ENCODE measurements at places on chromosomes 6 and 20. TPM values are rescaled to one million over a fixed set of nuclear protein-coding genes. Genes with fewer than 3 reads are reported as not detected.

- no peak for DNase-seq
These were observed 33.7 kb downstream of the CYP24A1 start for GRCh38 chr20:54140067-54140466.

GRCh38 chr6:53214172-53214571, 65.5 kb upstream of the GCM1 start:
- DNase-seq = no peak

- peak; percentile 15 for DNase-seq
These were observed 10.0 kb downstream of the HBS1L start for GRCh38 chr6:135044639-135045038.

GRCh38 chr6:163716690-163717089, 302.2 kb downstream of the QKI start:
- no peak for DNase-seq

DNA sequence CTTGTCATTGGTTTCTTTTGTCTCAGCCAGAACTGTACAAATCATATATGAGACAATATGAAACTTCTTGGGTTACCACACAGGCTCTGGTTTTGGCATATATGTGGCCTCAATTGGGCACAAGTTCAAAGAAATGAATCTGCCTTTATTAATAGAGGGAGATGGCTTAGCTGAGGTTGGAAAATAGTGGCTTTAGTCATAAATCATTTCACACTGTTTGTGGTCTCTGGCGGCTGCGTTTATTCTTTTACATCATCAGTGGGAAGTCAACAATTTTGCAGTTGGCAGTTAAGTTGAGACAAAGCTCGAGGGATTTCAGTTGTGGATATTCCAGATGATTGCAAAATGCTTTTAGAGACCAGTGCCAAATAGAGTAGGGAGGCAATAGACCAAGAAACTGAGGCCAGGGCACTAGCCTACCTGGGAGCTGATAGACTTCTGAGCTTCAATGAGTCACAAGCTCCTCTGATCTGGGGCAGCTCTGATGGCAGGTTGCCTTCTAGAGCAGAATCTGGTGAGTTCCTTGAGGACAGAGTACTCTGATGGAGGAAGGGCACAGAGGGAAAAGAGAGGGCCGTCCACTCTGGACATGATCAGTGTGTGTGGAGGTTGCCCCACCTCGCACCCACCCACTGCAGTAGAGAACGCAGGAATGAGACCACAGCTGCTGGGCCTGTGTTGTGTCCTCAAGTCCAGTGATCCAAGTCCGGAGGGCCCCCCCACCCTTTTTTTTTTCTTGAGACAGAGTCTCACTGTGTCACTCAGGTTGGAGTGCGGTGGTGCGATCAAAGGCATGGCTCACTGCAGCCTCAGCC, 73.5 kb downstream of the ARMC2 start:
- DNase-seq = no peak

DNA sequence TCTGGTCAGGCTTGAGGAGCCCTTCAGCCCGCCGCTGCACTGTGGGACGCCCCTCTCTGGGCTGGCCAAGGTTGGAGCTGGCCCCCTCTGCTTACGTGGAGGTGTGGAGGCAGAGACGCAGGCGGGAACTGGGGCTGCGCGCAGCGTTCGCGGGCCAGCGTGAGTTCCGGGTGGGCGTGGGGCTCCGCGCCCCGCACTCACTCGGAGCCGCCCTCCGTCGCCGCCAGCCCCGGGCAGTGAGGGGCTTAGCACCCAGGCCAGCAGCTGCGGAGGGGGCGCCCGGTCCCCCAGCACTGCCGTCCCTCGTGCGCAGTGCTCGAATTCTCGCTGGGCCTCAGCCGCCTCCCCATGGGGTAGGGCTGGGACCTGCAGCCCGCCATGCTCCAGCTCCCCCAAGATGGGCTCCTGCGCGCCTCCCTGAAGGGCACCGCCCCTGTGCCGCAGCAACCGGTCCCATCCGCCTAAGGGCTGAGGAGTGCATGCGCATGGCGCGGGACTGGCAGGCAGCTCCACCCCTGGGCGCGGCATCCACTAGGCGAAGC, 695.9 kb downstream of the EPHA7 start:
- DNase-seq = no peak

DNA sequence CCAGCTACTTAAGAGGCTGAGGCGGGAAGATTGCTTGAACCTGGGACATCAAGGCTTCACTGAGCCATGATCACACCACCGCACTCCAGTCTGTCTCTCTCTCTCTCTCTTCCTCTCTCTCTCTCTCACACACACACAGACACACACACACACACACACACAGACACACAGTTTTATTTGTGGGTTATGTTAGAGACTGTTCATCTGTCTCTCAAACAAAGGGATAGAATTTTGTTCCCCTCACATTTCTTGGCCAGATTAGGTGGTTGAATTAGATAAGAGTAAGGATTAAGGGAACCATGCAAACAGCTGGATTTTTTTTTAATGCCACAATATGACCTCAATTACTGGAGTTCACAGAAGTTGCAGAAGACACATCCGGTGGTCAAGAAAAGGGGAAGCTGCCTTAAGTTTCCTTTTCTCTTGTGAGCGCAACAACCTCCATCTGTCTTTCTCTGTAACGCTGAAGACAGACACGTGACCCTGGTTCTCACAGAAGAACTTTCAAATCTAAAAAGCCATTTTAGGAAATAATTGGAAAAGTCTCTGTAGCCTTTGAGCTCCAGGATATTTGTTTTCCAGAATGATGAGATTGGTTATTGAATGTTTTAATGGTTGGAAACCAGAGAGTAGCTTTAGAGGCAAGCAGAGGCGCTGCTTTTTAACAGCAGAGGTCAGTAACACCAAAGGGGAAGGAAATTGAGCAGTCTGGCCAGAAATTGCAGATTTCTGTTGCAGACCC, 32.9 kb upstream of the LGSN start:
- peak; percentile 11 for DNase-seq

DNA sequence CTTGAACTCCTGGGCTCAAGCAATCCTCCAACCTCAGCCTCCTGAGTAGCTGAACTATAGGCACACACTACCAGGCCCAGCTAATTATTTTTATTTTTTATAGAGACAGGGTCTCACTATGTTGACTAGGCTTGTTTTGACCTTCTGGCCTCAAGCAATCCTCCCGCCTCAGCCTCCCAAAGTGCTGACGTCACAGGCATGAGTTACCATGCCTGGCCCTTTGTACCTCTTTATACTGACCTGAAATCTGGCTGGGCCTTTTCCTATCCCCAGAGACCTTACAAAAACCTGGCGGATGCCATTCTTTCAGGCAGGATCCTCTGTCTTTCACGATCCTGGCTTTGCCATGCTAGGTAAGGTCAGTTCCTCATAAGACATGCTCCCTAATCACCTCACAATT, 11.5 kb downstream of the WFDC3 start:
- no peak for DNase-seq

DNA sequence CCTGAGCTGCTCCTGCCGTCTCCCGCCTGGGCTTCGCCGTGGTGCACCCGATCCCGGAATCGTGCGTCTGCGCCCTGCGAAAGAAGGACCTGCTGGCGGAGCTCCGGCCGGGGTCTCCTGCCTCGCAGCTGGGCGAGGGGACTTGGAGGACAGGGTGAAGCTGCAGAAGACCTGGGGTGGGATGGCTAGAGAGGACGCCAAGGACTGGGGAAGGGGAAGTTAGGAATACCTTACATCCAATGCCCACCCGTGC, 150.2 kb downstream of the PRL start:
- no peak for DNase-seq

DNA sequence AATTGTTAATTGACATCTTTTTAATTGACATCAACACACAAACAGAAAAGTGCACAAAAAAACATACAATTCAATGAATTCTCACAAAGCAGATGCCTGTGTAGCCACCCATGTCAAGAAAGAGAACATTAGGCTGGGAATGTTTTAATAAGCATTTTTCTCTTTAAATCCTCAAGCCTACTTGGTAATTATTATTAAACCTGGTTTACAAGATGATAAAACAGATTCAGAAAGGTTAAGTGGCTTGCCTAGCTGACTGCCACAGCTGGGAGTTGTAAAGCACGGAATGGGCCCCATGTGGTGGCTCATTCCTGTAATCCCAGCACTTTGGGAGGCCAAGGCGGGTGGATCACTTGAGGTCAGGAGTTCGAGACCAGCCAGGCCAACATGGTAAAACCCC, 90.0 kb upstream of the AKAP12 start:
- DNase-seq = no peak

DNA sequence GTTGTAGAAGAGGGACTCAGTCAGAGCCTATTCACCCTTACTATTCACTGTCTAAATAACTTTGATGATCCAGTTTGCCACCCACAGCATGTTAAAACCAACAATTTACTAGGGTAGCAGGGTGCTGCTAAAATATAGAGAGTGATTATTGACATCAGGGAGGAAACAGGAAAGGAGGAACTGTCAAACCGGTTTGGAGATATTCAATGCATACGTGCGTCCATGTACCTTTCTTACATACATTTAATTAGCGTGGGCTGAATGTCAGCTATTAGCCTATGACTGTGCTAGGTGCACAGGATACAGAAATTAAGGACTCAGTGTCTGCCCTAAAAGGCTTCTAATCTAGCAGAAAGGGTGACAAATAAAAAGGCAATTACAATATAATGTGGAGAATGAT, 57.2 kb downstream of the IL20RA start:
- DNase-seq = no peak

DNA sequence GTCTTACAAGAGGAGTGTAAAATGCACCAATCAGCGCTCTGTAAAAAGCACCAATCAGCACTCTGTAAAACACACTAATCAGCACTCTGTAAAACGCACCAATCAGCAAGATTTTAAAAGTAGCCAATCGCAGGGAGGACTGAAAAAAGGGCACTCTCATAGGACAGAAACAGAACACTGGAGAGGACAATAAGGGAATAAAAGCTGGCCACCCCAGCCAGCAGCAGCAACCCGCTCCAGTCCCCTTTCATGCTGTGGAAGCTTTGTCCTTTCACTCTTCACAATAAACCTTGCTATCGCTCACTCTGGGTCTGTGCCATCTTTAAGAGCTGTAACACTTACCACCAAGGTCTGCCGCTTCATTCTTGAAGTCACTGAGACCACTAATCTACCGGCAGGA, 1.7 kb upstream of the AIG1 start:
- DNase-seq = peak; percentile 9

DNA sequence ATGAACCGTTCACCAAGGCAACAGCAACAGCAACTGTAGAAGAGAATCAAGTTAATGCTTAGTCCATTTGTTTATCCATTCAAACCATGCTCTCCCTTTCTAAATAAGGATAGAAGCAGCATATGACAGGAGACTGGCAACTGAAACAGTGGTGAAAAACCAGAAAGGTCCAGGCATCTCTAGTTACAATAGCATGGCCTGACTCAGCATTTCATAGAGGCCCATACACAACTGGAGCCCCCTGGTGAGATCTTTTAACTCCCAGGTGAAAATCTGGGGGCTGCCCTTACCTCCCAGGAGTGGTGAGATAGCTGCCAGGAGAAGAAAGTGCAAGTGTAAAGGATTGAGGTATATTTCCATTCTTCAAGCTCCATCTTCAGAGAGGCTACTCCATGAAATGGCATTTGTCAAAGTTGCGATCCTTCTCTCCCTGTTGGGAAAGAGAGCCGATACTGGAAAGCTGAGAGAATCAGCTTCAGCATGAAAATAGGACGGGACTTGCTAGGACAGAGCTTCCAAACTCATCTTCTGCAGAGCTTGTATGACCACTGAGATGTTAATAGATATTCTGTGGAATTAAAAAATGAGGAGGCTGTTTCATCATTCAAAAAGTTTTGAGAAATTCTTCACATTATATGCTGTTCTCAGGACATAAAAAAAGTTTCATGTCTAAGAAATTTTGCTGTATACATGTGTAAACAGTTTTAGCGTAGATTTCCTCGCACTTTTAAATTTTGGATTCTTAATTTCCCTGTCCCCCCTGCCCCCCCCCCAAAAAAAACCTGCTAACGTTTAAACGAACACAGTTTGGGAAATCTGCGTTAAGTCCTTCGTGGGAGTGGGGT, 10.9 kb upstream of the SLC2A12 start:
- DNase-seq = no peak

- DNase-seq = peak; percentile 43
These were observed 53.6 kb upstream of the SIRPA start for GRCh38 chr20:1841554-1842140.

- DNase-seq = no peak
These were observed 113.8 kb downstream of the SYCP2 start for GRCh38 chr20:59819496-59820203.

GRCh38 chr20:11626551-11626950, 291.1 kb upstream of the BTBD3 start:
- DNase-seq = no peak

DNA sequence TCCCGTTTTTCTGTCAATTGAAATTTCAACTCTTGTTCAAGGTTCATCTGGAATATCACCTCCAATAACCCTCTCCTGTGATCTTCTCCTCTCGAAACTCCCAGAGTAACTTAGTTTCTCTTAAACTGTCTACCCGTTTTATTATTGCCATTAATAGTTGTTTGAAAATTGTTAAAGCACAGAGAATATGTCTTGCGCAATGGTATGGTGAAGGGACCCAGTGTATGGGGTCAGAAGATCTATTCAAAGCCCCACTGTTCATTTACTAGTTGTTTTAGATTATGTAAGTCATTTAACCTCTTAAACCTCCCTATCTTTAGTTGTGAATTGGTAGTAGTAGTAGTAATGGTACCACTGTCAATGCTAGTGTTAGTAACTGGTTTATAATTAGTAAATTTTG, 6.2 kb upstream of the TAB2 start:
- no peak for DNase-seq

DNA sequence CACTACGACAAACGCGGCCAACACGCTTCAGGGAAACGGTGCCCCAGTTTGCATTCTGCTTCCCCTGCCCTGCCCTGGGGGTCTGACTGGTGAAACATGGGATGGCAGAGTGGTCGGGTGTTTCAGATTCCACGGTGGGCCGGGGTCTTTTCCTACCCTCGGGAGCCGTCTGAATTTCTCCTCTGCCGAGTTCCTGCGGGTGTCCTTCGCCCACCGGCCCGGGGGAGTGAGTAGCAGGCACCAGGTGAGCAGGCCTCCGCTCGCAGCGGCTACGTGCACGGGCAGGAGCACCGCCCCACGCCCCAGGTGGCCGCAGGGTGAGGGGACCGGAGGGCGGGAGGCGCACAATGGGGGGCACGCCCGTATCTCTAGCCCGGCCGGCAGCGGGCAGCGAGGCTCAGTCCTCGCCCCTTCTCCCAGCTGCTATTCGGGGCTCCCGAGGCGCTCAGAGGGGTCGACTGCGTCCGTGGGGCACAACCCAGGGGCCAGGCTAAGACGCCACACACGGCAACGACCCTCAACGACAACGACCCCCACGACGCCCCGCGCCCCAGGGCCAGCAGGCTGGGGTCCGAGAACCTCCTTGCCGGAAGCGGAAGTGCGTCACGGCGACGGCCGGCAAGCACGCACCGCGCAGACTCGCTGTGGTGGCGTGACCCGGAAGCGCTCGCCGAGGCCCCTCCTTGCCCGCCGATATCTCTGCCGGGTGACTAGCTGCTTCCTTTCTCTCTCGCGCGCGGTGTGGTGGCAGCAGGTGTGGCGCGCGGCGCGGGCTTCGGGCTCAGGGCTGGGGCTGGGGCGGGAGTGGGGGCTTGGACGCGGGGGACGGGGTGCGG, at the start of gene RPS21:
RPS21 (plus strand) TSS at position 721 of the 836 bp plus-strand sequence. CDS start 236 bp downstream, outside the sequence.
- DNase-seq = peak; percentile 95

RIMS1 gene
- 0.50 TPM for total RNA-seq

FERMT1 gene
- 1.3 TPM for total RNA-seq

OR11A1 gene
- total RNA-seq = not detected

MYH7B gene
- total RNA-seq = 0.34 TPM
